ENCODE measurements at places on chromosomes 12 and 14.

DNA sequence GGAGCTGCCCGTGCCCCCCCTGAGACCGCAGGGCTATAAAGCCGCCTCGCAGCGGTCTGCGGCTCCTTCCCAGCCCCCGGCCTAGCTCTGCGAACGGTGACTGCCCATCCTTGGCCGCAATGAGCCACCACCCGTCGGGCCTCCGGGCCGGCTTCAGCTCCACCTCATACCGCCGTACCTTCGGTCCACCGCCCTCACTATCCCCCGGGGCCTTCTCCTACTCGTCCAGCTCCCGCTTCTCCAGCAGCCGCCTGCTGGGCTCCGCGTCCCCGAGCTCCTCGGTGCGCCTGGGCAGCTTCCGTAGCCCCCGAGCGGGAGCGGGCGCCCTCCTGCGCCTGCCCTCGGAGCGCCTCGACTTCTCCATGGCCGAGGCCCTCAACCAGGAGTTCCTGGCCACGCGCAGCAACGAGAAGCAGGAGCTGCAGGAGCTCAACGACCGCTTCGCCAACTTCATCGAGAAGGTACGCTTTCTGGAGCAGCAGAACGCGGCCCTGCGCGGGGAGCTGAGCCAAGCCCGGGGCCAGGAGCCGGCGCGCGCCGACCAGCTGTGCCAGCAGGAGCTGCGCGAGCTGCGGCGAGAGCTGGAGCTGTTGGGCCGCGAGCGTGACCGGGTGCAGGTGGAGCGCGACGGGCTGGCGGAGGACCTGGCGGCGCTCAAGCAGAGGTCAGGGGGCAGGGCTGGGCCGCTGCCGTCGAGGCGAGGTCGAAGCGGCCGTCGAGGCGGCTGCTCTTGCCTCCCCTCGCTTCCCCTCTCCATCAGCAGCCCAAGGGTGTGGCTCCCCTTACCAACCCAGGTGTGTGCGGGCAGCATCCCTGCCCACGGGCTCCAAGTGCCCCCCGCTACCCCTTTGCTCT, at the start of gene PRPH:
Gene PRPH, plus strand, starts transcription at position 66 of the 855 bp plus-strand sequence. Its CDS starts 54 bp downstream, at position 120.
- DNase-seq = no peak

- no peak for DNase-seq
Observed at GRCh38 chr12:51335931-51336330, 10.5 kb downstream of the CELA1 start.

DNA sequence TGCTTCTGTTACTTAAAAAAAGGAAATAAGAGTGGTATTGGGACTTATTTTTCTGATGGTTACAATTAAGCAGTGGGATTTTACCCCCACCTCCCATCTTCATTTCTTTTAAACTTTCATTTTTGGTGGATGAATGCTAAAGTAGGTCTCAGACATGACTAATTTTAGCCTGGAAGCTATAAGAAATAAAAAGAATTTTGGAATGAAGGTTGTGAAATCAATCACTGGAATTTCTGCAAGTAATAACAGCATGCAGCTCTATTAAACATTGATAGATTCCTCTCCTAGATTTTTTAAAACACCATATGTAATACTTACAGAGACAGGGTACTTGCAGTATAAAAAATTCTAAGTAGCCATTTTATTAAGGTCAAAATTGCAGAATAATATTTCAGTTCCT, 164.2 kb upstream of the CLEC14A start:
- no peak for DNase-seq

- DNase-seq = no peak
Observed at GRCh38 chr14:87230726-87231125, 762.3 kb downstream of the GALC start.

GRCh38 chr14:51609251-51609954, 42.3 kb upstream of the FRMD6 start:
- no peak for DNase-seq

DNA sequence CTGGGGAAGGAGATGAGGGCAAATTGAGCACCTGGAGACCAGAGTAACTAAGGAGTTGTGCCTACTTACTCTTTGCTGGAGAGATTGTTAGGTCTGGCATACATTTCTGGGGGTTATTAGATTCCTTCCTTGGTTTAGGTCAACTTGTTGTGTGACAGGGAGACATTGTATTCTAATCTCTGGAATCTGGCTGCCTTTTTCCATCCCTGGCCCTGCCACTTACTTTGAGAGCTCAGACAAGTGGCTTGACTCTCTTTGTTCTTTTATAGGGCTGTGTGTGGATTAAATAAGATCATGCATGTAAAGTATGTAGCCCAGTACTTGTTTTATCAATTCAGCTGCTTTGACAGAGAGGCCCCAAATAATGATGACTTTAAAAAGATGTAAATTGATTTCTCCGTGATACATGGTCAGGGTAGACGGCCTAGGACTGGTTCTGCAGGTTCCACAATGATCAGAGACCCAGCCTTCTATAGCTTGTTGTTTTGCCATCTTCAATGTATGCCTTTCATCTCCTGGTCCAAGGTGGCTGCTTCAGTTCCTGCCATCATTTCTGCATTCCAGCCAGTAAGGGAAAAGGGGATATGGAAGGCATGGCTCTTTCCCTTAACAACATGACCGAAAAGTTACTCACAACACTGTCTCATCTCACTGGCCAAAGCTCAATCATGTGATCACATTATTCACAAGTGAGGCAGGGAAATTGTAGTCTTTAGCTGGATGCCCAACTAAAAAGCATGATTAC, 72.6 kb downstream of the CHST11 start:
- DNase-seq = no peak

DNA sequence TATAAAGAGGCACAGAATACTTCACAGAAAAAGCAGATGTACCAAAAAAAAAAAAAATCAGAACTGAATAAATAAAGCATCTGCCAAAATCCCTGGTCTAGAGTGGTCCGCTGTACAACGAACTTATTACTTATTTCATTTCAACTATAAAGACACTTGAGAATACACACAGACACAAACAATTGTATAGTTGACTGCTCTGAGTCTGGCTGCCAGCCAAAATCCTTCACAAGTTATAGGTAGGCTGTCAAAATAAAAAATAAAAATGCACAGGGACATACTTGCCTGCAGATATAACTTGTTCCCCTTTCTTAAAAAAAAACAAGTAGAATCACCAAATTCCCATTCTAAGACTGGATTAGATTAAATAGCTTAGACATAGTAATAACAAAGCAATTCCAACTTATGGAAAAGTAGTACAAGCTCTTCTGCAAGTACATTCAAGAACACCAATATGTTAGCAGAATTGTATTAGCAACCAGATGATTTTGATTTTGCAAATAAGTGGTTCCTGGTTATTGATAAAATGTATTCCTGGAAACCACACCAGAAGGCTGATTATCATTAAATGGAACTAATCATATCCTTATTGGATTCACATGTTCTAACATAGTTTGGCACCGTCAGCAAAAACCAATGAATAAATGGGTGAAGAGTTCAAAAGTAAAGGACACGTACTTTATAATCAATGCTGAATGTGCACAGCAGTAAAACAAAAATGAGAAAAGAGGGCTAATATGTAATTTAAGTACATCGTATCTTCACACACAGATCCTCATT, 248.5 kb downstream of the NELL2 start:
- no peak for DNase-seq

- no peak for DNase-seq
Observed at GRCh38 chr14:66315098-66315497, 171.1 kb upstream of the CCDC196 start.

DNA sequence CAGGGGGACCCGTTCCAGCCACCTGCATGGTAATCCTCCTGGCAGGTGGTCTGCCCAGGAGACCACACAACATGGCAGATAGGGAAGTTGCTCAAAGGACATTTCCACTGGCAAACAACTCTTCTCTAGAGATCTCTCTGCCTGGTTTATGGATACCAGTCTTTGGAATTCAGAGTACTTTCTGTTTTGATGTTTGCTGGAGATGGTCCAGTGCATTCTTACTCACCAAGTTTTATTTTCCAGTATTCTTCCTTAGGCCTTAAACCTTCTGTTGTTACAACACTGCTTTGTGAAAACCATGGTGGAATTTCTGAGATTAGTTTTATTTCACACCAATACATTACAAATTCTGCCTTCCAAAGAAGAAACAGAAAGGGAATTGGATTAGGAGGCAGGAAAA, 428.3 kb downstream of the FUT8 start:
- DNase-seq = no peak

DNA sequence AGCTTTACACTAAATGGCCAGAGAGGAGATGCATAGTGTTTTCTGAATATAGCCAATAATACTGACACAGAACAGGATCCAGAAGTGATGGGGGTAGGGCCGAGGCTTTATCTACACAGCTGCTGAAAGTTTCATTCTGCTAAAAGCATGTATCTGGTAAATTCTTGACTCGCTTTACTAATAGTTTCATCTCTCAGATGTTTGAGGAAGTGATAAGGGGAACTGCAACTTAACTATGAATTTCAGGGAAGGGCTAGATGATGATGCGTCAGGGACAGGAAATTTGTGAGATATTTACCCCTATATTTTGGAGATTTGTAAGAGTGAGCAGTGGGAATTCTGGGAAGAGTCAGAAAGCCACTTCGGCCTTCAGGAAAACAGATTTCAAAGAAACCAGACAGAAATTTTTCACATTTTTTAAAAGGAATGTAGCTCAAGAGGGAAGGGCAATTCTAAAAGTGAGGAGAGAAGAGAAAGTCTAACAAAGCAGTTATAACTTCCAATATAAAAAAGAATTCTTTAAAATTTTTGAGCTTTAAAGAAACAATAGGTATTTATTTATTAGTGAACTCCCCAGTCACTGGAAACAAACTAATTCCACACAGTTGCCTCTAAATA, 243.1 kb downstream of the BCAT1 start:
- DNase-seq = no peak

DNA sequence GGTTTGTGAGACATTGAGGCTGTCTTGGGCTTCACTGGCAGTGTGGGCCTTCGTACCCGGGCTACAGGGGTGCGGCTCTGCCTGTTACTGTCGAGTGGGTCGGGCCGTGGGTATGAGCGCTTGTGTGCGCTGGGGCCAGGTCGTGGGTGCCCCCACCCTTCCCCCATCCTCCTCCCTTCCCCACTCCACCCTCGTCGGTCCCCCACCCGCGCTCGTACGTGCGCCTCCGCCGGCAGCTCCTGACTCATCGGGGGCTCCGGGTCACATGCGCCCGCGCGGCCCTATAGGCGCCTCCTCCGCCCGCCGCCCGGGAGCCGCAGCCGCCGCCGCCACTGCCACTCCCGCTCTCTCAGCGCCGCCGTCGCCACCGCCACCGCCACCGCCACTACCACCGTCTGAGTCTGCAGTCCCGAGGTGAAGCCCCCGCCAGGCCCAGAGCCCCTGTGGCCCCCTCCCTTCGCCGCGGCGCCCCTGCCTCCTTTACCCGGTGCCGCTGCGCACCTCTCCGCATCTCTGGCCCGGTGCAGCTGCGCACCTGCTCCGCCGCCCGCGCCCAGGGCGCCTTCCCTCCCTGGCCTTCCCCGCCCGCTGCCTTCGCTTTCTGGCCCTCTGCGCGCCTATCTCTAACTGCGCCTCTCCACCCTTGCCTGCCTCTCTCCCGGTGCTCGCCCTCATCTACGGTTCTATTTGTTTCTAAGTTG, at the start of gene ENO2:
Gene ENO2, plus strand, starts transcription at position 335 of the 701 bp plus-strand sequence. CDS start 1,253 bp downstream, outside the sequence.
- no peak for DNase-seq

DNA sequence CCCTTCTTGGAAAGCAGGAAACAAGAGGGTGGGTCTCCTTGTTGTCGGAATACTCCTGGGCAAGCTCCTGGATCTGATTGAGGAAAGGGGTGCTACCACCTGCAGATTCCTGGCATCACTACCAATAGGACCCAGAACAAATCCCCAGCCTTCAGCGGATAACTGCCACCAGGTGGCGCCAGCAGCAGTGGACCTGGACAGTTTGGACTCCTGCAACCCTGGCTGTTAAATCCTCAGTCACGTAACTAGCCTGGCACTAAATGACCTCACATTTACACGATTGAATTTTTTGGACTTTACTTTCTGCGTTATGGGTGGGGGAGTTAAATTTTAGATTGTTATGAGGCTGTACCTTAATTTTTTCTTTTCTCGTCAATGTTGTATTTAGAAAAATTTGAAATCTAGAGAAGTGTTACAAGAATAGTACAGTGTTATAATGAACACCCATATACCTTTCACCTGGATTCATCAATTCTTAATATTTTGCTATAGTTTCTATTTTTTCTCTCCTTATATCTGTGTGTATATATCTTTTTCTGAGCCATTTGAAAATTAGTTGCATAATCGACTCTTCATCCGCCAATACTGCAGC, 95.6 kb downstream of the GAS2L3 start:
- DNase-seq = peak; percentile 5

DNA sequence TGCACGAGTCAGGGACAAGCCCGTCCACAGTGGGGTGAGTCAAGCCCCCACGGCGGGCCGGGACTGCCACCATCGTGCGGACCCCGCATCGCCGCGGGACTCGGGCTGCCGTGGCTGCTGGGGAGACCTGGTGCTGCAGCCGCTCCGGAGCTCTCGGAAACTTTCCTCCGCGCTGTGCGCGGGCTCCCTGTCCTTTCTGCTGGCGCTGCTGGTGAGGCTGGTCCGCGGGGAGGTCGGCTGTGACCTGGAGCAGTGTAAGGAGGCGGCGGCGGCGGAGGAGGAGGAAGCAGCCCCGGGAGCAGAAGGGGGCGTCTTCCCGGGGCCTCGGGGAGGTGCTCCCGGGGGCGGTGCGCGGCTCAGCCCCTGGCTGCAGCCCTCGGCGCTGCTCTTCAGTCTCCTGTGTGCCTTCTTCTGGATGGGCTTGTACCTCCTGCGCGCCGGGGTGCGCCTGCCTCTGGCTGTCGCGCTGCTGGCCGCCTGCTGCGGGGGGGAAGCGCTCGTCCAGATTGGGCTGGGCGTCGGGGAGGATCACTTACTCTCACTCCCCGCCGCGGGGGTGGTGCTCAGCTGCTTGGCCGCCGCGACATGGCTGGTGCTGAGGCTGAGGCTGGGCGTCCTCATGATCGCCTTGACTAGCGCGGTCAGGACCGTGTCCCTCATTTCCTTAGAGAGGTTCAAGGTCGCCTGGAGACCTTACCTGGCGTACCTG, 1.1 kb downstream of the PDE3A start:
- DNase-seq = peak; percentile 5

GRCh38 chr12:52060498-52061177, 9.1 kb upstream of the ATG101 start:
- no peak for DNase-seq

GRCh38 chr12:80064269-80064668, 35.1 kb upstream of the OTOGL start:
- no peak for DNase-seq

DNA sequence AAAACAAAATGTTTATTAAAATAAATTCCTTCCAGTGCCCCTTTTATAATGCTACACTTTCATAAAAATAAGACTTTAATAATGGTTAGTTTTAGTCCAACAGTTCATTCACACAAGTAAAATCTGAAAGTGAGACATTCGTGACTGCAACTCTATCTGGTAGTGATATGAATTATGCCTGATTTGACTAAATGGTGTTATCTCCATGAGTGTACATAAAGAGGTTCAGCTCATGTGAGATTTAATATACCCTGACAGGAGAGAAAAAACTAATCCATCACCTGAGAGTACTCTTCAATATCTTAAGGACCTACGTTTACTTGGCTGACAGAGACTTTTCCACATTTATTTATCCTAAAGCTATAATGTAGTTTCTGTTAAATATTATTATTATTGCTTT, 34.0 kb downstream of the ERO1A start:
- no peak for DNase-seq

GRCh38 chr12:82912406-82912805, 225.7 kb downstream of the TMTC2 start:
- no peak for DNase-seq
